Effector memory CD4-positive, alpha-beta T cell (primary cell): ENCODE measurements at places on chromosomes 6 and 20.
A peak's percentile ranks its signal among the peaks of the same experiment; 100 is the strongest.

- H3K27me3 ChIP-seq, result no peaks in the 10 kb centered on the region
- no peak overlapping the region for H3K4me3 ChIP-seq
- no peaks in the 10 kb centered on the region for H3K4me1 ChIP-seq
- no peak overlapping the region for H3K27ac ChIP-seq
- no peak for DNase-seq
Observed at GRCh38 chr6:91824331-91824730, 1237.5 kb upstream of the MAP3K7 start.

- H3K4me1 ChIP-seq, result no peaks in the 10 kb centered on the region
- H3K36me3 ChIP-seq, result no peaks in the 10 kb centered on the region
- no peaks in the 10 kb centered on the region for H3K27me3 ChIP-seq
- DNase-seq, result no peak
- H3K27ac ChIP-seq, result no peak overlapping the region
Observed at GRCh38 chr20:61168605-61169004, 83.5 kb upstream of the CDH4 start.

DNA sequence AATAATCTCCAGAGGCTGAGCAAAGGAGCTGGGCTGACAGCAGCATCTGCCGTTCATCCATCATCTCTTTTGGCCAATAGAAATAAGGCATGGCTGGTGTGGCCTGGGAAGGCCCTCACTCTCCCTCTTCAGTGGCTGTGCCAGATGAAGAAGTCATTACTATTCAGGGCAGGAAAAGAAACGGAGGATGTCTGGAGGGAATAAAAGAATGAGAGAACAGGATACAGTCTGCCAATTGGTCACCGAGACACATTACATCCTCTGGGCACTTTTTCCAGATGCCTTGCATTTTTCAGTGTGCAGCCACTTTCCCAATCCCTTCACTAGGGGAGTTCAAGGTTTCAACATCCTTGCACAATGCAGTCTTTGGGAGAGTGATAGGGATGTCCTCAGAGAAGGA, 32.2 kb upstream of the VGLL2 start:
- no peak overlapping the region for H3K27ac ChIP-seq
- H3K4me3 ChIP-seq, result no peak overlapping the region

- H3K27ac ChIP-seq, result no peak overlapping the region
- H3K4me1 ChIP-seq, result no peaks in the 10 kb centered on the region
- no peak for DNase-seq
- no peaks in the 10 kb centered on the region for H3K27me3 ChIP-seq
- H3K4me3 ChIP-seq, result no peak overlapping the region
- H3K36me3 ChIP-seq, result no peaks in the 10 kb centered on the region
Observed at GRCh38 chr6:2982426-2983117, 11.2 kb upstream of the SERPINB6 start.

DNA sequence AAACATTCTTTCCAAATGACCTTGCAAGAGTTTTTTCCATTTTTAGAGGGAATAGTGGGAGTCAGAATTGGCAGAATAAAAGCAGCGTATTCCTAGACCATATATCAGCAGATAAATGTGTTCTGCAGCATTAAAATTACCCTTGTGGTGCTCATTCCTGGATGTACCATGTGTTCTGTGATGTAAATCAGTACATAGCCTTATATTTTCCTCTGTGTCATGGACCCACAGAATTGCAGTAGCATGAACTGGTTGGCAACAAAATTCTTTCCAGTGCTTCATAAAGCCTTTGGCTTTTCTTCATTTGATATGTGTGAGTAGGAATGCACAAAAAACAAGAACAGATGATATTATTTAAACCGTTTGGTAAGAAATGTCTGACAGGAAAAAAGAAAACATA, 32.5 kb downstream of the ANKEF1 start:
- no peak overlapping the region for H3K27ac ChIP-seq
- no peak overlapping the region for H3K4me3 ChIP-seq
- DNase-seq, result no peak
- no peaks in the 10 kb centered on the region for H3K4me1 ChIP-seq

- DNase-seq, result peak; percentile 43
- peak overlapping the region; percentile 64 for H3K4me3 ChIP-seq
- no peaks in the 10 kb centered on the region for H3K27me3 ChIP-seq
- peak overlapping the region; percentile 74 for H3K27ac ChIP-seq
Observed at GRCh38 chr6:26272171-26272637, 92.8 kb upstream of the BTN3A2 start.

DNA sequence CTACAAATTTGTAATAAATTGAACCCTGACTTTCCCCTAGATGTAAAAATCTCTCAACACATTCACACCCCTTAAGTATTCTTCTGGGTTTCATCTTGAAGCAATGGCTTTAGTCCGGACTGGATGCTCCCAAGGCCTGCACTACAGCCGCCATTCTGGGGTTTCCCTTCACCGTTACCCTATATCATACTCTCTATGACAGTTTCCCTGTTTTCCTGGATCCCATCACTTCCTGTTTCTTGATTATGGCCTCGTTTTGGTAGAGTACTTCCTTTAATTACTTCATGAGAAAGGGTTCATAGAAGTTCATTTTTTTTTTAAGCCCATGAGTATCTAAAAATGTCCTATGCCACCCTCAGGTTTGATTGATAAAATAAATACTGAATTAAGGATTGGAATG, 11.7 kb downstream of the FIG4 start:
- no peaks in the 10 kb centered on the region for H3K36me3 ChIP-seq
- no peaks in the 10 kb centered on the region for H3K27me3 ChIP-seq
- no peaks in the 10 kb centered on the region for H3K4me1 ChIP-seq
- no peak overlapping the region for H3K4me3 ChIP-seq

DNA sequence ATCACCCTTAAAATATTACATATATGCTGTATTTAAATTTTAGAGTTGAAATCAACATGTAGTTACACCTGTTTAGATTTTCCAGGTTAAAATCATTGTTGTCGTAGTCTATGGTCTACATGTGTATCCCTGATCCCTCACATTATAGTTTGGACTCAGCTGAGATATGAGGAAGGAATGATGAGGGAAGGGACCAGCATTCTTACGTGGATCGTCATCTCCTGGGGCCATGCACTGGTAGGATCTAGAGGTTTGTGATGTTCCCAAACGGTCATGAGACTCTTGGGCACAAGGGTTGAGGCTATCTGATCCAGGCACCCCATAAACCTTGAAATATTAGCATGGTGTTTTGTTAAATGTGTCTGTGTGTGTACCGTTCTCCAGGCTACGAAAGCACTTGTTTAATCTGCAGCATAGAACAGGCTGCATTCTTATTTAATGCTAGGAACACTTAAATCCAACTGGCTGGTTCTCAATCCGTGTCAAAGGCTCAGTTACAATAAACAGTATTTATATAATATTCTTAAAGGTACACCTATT, 55.4 kb downstream of the IPCEF1 start:
- DNase-seq, result no peak
- H3K4me3 ChIP-seq, result no peak overlapping the region
- no peaks in the 10 kb centered on the region for H3K27me3 ChIP-seq
- H3K27ac ChIP-seq, result no peak overlapping the region

DNA sequence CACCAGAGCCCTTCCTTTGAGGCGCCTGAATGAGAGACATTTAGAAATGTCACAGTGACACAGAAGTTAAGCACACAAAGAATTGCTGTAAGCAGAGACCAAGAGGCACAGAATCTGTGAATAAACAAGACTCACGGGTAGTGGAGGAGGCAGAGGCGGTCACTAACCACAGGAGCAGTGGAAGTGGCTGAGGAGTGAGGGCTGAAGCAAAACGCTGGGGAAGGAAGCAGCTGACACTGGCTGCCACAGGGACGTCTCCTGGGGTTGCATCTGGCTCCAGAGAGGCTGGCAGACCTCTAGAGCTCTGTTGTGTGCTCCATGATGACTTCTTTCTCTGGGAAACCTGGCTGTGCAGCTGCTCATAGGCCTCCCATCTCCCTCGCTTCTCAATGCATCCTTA, 65.0 kb upstream of the SLC2A12 start:
- no peak overlapping the region for H3K27ac ChIP-seq
- H3K4me3 ChIP-seq, result no peak overlapping the region
- no peaks in the 10 kb centered on the region for H3K4me1 ChIP-seq
- DNase-seq, result no peak
- no peaks in the 10 kb centered on the region for H3K27me3 ChIP-seq
- H3K36me3 ChIP-seq, result no peaks in the 10 kb centered on the region

GRCh38 chr6:44007818-44008621, 119.2 kb downstream of the MRPL14 start:
- no peaks in the 10 kb centered on the region for H3K36me3 ChIP-seq
- peaks cover 5% of the 10 kb centered on the region for H3K4me1 ChIP-seq
- DNase-seq, result no peak
- no peak overlapping the region for H3K4me3 ChIP-seq
- peaks cover 9% of the 10 kb centered on the region for H3K27me3 ChIP-seq

GRCh38 chr6:19803331-19804204, 33.6 kb upstream of the ID4 start:
- H3K27me3 ChIP-seq, result no peaks in the 10 kb centered on the region
- no peaks in the 10 kb centered on the region for H3K4me1 ChIP-seq
- no peak overlapping the region for H3K4me3 ChIP-seq
- DNase-seq, result no peak
- no peaks in the 10 kb centered on the region for H3K36me3 ChIP-seq

GRCh38 chr6:56091159-56091869, 156.1 kb downstream of the COL21A1 start:
- no peak overlapping the region for H3K27ac ChIP-seq
- no peak overlapping the region for H3K4me3 ChIP-seq
- no peaks in the 10 kb centered on the region for H3K4me1 ChIP-seq

- DNase-seq, result no peak
- no peaks in the 10 kb centered on the region for H3K36me3 ChIP-seq
- H3K4me1 ChIP-seq, result no peaks in the 10 kb centered on the region
- H3K4me3 ChIP-seq, result no peak overlapping the region
- no peak overlapping the region for H3K27ac ChIP-seq
- no peaks in the 10 kb centered on the region for H3K27me3 ChIP-seq
Observed at GRCh38 chr6:162750776-162751175, 23.0 kb downstream of the PACRG start.

- H3K36me3 ChIP-seq, result no peaks in the 10 kb centered on the region
- H3K27me3 ChIP-seq, result no peaks in the 10 kb centered on the region
- DNase-seq, result no peak
- H3K4me1 ChIP-seq, result no peaks in the 10 kb centered on the region
Observed at GRCh38 chr20:60078351-60079250, 120.4 kb downstream of the CDH26 start.

DNA sequence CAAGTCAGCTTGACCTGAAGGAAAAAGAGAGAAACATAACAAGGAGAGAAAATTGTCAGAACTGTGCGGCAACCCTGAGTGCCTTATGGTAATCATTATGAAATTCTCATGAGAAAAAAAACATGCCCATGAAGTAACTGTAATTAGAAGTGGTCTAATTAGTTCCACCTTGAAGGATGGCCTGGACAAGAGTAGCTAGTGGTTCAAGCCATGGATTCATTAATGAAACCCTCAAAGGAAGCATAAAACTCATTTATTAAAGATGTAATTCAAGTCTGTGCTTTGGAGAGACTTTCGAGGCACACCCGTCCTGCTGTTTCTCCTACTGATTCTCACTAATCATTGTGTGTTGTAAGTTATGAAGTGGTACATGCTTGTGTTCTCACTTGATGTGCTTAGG, 160.2 kb downstream of the PHF3 start:
- no peaks in the 10 kb centered on the region for H3K27me3 ChIP-seq
- no peaks in the 10 kb centered on the region for H3K4me1 ChIP-seq
- no peaks in the 10 kb centered on the region for H3K36me3 ChIP-seq

DNA sequence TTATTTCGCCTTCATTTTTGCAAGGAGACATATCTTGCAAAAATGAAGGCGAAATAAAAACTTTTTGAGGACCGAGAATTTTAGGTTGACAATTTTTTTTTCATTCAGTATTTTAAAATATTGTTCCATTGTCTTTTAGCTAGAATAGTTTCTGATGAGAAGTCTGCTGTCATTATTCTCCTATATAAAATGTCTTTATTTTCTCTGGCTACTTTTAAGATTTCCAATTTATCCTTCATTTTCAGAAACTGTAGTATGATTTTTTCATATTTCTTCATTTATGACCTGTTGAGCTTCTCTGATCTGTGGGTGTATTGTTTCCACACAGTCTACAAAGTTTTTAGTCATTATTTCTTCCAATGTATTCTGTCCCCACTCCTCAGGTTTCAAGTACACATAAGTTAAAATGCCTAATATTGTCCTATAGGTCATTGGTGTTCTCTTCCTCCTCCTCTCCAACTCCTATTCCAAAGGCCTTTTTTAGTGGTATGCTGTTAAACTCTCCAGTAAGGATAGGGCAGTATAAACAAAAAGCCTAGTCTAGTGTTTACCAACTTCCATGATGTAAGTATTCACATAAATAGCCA, 15.7 kb downstream of the AHI1 start:
- DNase-seq, result no peak
- H3K4me3 ChIP-seq, result no peak overlapping the region
- no peaks in the 10 kb centered on the region for H3K4me1 ChIP-seq
- H3K27ac ChIP-seq, result no peak overlapping the region

DNA sequence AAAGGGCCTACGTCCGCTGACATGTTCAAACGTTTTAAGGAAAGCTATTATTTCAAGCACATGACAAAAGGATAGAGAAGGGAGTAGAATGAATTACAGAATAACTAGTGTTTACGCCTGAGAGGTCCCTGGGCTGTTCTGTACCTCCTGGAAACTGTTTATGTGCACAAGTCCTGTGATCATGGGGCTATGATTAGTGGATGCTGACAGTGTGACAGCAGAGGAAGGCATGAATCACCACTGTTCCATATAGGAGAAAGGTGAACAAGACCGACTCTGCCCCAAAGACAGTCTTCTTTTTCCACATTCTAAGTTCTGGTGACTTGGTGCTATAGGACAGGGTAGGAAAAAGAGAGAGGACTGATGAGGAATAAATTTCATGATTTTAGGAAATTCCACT, 249.2 kb upstream of the PRDM1 start:
- no peak overlapping the region for H3K27ac ChIP-seq
- no peaks in the 10 kb centered on the region for H3K36me3 ChIP-seq
- no peaks in the 10 kb centered on the region for H3K27me3 ChIP-seq

DNA sequence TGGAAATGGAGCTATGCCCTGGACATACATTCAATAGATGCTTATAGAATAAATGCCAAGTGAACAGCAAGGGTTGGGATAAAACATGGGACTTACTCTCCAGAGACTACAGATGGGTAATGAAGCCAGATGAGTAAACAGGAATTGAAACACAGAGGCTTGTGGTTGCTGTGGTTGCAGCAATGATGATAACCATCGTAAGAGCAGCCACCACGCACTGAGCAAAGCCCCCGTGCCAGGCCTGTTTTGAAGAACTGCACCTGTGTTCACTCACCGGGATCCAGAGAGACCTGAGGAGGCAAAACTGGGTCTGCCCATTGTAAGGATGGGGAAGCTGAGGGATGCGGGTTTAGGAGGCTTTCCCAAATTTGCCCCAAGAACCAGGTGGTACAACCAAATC, 431.1 kb upstream of the CDH4 start:
- H3K4me3 ChIP-seq, result no peak overlapping the region
- no peak for DNase-seq
- no peaks in the 10 kb centered on the region for H3K36me3 ChIP-seq
- peaks cover 3% of the 10 kb centered on the region for H3K4me1 ChIP-seq

GRCh38 chr20:29079769-29080690, 2177.4 kb upstream of the DEFB115 start:
- H3K27me3 ChIP-seq, result no peaks in the 10 kb centered on the region
- no peak overlapping the region for H3K4me3 ChIP-seq
- no peaks in the 10 kb centered on the region for H3K36me3 ChIP-seq
- DNase-seq, result no peak
